ENCODE measurements at places on chromosomes 12 and 14. TPM values are rescaled to one million over a fixed set of nuclear protein-coding genes. Genes with fewer than 3 reads are reported as not detected.

DNA sequence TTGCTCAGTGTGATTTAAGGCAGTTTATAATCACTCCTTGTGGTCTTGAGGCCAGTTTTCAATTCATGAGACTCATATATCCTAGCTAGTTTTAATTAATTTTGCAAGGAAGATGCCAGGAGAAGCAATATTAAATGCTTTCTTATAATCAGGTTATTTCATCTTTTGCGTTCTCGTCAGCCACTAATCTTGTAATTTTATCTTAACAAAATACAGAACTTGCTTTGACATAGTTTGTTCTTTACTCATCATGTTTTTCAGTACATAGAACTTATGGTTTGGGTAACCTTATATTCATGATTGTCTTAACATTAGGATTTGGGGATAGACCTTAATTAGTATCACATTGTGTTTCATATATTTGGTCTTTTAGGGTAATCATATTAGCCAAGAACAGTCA lies 76.0 kb downstream of the LIN52 start:
- DNase-seq, result no peak

DNA sequence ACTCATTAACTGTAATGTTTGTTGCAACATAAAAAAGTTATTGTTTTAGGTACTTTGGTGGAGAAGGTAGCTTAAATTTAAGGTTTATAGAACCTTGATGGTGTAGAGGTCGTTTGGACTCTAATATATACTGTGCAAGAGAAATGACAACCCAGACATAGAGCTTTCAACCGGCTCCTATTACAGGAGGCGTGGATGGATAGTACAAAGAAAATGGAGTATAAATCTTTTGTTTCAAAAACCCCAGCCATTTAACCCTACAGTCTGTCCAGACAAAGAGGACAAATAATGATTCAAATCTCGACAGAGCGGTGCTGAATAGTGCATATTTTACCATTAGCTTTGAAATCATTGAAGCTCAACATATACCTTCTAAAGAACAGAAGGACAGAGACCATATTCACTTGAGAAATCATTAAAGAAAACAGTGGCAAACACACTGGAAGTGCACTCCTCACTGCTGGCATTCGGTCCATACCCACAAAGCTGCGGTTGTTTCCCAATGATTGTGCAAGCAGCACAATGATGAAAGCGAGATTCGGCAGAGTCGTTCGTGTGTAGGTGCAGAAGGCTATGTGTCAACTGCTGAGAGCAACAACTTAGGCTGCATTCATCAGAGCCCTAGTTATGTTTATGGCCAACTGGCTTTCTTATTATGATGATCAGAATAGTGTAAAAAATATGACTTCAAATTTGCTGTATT lies 688.6 kb downstream of the NOVA1 start:
- DNase-seq, result no peak

- DNase-seq, result peak; percentile 36
Measured at GRCh38 chr14:66009089-66009488, 477.1 kb upstream of the CCDC196 start.

The ARHGEF25 gene
- 1.3 TPM for total RNA-seq

The KRT7 gene
- 768 TPM for total RNA-seq

Measured in epithelial cell of proximal tubule (primary cell).